ENCODE measurements at places on chromosomes 11 and 22.
A peak's percentile ranks its signal among the peaks of the same experiment; 100 is the strongest.

DNA sequence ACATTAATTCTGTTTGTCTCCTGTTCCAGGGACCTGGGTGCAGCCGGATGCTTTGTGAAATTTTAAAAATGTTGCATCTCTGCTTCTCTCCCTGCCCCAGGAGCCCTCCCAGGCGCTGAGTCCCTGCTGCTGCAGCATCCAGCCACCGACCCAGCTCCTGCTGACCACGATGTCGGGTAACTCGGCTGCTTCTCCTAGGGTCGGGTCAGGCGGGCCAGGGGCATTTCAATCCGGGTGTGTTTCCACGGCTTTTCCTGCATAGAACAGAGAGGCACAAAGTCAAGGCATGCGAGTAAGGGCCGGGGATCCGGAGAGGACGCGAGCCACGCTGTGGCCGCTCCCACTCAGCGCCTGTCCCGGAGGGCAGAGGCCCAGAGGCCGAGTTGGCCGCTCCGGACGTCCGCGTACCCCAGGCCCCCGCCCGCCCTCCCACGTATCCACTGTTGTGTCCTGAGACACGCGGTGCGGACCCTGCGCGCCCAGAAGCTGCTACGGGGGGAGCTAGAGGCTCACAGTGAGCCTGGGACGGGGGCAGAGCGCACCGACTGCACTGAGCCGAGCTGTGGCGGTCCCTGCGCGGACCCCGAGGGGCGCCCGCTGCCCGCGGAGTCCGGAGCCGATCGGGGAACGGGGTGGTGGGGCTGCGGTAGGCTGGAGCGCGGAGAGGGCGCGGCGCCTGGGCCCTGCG, at the start of gene POU2AF3:
Gene POU2AF3, plus strand, starts transcription at position 134 of the 688 bp plus-strand sequence. Its CDS starts 36 bp downstream, at position 170.
- no peak for DNase-seq

- no peak for DNase-seq
Measured at GRCh38 chr11:93861808-93862207, 11.4 kb upstream of the VSTM5 start.

GRCh38 chr11:107482234-107482633, 24.6 kb upstream of the CWF19L2 start:
- DNase-seq: no peak

- DNase-seq: no peak
Measured at GRCh38 chr11:121418625-121419114, 33.4 kb upstream of the SORL1 start.

DNA sequence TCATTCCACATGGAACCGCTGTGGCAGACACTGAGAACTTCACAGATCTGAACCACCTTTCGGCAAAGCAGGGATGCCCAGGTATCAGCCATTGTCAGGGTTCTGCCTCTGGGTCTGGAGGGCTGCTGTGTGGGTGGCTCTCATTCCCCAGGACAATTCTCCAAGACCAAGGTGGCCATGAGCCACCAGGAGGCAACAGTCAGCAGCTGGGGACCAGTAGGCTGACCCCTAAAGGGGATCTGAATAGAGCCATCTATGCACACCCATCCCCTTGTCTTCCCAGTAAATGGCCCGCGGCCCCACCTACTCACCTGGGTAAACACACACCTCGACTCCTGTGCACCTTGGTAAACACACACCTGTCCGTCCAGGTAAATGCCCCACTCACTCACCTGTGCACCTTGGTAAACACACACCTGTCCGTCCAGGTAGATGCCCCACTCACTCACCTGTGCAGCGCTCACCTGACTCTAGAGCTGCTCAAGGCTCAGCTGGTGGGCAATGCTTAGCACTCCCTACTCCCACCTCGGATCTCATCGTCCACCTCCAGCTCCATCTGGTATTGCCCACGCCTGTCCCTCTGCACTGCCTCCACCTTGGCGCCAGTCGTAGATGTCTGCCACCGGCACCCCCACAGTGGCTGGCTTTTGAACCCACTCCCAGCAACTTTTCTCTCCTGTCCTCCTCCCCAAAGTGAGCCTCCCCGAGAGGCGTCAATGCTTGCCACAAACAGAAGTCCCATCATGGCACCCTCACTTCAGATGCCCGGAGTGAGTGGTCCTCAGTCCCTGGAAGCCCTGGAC, 10.2 kb downstream of the SLC25A1 start:
- no peak for DNase-seq

- peak; percentile 90 for DNase-seq
Measured at GRCh38 chr11:36312611-36313472, 16.8 kb downstream of the PRR5L start.

DNA sequence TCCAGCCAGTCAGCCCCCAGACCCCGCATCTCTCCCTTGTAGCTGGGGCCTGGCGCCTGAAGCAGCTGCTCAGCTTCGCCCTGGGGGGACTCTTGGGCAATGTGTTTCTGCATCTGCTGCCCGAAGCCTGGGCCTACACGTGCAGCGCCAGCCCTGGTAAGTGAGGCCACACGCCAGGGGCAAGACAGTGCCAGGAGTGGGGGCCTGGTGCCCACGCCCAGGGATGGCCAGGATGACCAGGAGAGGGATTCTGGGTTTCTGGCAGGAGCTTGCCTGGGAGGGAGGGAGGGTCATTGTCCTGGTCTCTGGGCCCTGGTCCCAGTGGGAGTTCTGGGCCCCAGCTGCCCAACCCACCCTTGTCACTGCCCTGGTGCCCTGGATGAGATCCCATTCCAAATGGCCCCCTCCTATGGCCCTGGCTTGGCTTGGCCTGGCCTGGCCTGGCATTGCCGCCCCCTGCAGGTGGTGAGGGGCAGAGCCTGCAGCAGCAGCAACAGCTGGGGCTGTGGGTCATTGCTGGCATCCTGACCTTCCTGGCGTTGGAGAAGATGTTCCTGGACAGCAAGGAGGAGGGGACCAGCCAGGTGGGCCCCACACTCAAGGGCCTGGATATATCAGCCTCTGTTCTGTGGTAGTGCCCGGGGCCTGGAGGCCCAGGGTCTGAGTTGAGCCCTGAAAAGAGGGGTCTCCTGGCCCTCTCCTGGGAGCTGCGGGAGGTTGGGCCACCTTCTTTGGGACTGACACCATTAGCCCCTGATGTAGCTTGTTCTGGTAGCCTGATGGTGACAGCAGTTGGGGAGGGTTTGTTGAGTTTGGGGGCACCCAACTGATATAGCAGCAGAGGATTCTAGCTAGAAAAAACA, 3.7 kb downstream of the SLC39A13 start:
- DNase-seq: peak; percentile 24

- DNase-seq: peak; percentile 32
Measured at GRCh38 chr11:12376259-12377081, 901 bp upstream of the PARVA start.

DNA sequence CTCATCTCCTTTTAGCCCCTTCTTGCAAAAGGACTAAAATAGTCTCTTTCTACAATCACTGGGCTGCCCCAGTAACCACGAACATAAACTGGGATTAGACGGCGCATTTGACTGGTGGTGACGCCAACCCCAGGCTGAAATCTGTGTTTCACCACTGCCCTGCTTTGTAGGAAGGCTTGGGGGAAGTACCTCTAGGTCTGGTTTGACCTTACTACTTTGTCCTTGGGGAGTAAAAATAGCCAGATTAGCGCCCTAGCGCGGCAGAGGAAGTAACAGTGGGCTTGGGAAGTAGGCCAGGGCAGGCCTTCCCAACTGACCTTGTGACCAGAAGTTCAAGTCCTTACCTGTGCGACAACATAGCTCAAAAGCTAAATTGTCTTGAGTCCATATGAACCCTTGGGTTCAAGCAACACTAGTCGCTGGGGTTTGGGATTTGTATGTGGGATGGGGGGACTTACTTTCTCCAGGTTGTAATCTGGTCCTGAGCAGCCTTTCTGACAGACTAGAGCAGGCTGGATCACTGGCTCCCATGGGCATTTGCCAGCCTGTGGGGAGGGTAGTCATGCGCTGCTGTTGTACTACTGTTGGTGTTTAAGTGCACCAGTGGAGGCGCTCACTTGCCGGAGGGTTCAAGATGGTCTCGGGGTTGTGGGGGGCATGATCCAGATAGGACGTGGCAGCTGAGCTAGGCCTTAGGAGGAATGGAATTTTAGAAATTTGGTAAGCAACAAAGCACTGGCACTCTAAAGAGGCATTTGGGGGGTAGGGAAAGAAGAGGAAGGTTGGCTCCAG, 953 bp upstream of the PACS1 start:
- peak; percentile 44 for DNase-seq

- peak; percentile 69 for DNase-seq
Measured at GRCh38 chr22:36977947-36978660, 41.1 kb downstream of the TST start.

DNA sequence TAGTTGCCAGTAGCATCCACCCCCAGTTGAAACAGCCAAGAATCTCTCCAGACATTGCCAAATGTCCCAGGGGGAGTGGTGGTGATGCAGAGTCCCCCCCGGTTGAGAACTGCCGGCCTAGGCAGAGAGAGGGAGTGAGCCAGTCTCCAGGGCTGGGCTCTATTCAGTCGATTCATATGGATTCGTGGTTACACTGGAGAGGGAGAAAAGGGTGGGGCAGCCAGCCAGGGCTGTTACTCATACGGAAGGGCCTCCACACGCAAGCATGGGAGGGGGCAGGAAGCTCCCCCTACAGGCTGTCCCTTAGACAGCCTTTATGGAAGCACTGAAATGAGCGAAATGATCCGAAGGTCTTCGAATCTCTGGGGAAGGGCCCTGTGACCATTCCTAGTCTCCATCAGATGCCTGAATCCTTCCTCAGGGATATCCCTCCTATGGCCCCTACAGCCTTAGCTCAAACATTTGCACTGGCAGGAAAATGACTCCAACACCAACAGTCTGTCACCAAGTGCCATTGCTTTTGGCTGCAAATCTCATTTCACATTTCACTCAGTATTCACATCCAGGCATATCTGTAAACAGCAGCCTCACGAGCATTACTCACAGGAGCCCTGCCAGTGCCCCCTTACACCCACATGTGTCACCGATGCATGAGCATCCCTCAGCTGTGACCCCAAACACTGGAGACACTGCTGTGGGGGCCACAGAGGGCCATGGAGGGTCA, 18.4 kb upstream of the TLCD5 start:
- DNase-seq: peak; percentile 94

DNA sequence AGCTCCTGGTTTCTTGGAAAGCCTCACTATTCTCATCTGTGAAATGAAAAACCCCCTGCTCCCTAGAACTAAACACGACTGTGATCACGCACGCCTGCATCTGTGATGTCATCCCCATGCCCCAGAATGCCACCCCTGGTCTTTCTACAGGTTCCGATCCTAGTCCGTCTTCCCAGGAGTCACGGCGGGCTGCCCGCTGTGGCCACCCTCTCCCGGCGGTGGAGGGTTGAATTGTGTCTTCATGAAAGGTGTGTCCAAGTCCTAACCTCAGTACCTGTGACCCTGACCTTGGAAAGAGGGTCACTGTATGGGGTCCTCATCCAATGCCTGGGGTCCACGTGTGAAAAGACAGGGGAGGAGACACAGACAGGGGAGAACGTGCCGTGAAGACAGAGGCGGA, 14.4 kb downstream of the OSBPL5 start:
- DNase-seq: no peak

DNA sequence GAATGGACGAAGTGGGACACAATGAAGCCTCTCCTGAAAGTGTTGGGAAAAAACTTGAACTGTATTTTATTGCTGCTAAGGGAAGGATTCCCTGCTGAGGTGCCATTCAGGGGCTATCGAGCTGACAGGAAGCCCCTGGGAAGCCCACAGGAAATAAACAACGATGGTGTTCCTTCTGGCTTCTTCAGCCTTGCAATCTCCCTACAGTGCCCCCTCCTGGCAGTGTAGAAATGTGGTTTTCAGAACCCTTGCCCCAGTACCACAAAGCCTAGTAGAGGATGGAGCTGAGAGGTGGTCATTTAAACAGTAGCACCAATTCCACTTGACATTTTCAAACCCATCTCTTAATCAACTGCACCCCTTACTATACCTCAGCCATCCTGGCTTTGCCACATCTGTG, 676.7 kb upstream of the ARHGAP42 start:
- no peak for DNase-seq

DNA sequence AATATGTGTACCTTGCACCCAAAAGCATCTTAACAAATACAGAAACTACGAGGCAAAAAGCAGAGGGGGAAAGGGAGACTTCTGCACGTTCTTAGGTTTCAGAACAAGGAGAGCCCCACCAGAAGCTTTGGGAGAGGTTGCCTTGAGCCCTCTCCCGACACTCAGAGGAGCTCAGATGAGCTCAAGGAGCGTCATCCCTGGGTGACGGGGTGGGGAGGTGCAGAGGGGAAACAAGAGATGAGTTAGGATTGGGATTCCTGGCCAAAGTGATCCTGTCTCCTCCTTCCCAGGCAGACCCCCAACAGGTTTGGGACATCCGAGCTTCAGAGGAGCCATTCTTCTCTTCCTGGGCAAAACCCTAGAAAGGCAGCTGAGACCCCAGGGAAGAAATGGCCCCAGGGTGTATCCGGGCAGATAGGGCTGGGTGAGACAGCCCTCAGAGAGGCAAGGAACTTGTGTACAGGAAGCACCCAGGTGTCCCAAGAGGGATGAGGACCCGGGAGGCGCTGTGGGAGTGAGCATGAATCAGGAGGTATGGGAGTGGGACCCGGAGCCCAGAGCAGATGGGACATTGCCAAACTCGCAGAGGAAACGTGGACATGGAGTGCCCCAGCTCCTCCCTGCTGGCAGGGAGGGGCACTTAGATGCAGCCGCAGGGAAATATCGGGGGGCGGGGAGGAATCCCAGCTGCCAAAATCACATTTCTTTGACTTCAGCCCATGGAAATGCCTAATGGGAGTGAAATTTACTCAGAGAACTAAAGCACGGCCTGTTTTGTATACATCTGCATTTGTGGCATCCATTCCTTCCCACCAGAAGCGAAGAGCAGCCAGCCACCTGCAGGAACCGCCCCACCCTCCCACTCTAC, 12.4 kb downstream of the C1QTNF6 start:
- DNase-seq: no peak

DNA sequence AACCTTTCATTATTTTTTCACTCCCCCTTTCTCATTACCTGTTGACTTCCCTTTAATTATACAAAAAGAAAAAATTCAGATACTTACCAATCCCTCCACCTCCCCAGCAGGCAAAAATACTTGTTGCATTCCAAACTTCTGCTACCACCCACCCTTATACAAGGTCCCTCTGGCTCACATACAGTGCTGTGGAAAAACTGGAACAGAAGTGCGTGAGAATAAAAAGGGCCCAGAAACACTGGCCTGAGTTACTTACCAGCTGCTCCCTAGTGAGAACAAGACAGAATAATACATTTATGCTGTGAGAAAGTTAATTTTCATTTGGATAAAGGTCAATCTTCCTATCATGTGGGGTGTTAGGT, 46.9 kb upstream of the RAPSN start:
- no peak for DNase-seq

DNA sequence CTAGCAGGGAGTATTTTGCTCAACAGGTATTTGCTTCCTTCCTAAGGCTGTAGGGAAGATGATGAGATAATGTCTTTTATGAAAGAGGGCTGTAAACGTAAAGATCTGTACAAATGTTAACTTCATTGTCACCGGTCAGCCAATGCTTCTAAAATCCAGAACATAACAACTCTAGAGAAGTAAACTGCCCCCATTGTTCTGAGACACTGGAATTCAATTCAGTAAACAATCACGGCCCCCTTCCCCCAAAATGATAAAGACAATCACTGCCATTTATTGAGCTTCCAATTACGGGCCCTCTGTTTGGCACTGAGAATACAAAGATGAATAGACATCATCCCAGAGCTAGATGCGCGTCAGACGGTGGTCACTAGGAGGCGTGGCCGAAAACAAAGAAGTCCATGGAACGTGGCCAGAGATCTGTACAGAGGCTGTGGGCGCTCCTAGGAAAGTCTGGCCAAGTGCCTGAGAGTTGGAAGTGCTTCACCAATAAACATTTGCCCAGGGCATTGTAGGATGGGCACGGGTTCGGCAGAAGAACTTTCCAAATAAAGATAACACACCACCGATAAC, 576 bp downstream of the TMEM258 start:
- peak; percentile 84 for DNase-seq

Data from HT1080 (cell line).